ENCODE measurements at places on chromosomes 11 and 22.
A peak's percentile ranks its signal among the peaks of the same experiment; 100 is the strongest.

DNA sequence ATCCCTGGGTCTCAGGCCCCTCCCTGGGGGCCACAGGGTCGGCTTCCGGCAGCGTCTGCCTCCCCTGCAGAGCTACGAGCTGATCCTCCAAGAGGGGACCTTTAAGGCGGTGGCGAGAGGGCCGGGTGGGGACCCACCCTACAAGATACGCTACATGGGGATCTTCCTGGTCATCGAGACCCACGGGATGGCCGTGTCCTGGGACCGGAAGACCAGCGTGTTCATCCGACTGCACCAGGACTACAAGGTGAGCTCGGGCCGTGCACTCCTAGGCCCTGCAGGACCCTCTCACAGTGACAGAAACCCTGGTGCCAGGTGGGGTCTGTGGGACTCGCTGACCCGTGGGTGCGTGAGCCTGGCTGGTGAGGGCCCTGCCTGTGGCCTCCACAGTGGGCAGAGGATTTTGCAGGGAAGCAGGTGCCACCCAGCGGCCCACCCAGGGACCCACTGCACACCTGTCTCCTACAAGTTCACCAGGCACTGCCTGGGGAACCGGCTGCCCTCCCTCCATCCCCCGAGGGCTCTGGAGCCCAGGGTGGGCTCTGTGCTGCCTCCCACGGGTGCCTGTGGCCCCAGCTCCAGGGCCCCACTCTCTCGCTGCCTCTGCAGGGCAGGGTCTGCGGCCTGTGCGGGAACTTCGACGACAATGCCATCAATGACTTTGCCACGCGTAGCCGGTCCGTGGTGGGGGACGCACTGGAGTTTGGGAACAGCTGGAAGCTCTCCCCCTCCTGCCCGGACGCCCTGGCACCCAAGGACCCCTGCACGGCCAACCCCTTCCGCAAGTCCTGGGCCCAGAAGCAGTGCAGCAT, 13.7 kb downstream of the MUC5B start:
- DNase-seq: no peak

DNA sequence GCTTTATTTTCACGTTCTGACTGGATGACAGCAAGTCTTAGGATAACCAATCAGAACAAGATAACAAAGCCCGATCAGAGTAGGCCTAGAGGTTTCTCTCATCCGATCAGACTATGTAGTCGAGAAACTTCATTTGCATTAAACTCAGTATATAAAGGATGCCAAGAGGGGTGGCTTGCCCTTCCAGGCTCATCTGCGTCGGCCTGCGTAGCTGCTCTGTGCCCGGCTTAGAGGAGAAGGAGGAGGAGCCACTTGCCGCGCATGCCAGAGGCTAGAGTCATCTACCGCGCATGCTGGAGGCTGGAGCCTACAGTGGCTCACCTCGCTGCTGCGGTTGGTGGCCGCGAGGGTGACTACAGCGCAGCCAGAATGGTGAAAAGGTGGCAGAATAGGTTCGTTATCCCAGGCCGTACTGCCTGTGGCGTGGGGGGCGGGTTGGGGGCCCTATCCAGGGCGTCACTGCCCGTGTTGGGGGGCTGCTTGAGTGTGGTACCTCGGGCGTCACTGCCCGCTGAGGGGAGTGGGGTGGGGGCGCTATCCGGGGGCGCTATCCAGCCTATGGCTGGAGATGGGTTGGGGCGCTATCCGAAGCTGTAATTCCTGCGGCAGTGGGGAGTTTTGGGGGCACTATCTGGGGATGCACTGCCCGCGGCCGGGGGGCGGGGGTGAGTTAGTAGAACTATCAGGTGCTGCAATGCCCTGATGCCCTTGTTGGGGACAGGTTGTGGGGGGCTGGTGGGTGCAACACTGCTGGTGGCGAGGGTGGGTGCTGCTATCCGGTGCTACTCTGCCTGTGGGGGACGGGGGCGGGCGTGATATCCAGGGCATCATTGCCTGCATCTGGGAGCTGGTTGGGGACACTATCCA, at the start of gene RFPL2:
TSS of gene RFPL2 (minus strand) at position 218 of the 867 bp plus-strand sequence. CDS start 2,622 bp downstream, outside the sequence.
- peak; percentile 86 for DNase-seq

DNA sequence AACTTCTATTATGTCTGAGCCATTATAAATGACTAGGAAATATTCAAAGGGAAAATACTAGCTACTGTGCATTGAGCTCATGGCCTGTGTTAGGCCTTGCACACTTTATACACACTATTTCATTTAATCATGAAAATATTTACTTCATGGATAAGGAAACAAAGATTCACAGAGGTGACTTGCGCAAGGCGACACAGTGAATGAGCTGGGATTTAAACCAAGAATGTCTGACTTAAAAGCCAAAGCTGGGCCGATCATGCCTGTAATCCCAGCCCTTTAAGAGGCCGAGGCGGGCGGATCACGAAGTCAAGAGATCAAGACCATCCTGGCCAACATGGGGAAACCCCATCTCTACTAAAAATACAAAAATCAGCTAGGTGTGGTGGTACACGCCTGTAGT, 231.5 kb downstream of the MIAT start:
- DNase-seq: no peak

DNA sequence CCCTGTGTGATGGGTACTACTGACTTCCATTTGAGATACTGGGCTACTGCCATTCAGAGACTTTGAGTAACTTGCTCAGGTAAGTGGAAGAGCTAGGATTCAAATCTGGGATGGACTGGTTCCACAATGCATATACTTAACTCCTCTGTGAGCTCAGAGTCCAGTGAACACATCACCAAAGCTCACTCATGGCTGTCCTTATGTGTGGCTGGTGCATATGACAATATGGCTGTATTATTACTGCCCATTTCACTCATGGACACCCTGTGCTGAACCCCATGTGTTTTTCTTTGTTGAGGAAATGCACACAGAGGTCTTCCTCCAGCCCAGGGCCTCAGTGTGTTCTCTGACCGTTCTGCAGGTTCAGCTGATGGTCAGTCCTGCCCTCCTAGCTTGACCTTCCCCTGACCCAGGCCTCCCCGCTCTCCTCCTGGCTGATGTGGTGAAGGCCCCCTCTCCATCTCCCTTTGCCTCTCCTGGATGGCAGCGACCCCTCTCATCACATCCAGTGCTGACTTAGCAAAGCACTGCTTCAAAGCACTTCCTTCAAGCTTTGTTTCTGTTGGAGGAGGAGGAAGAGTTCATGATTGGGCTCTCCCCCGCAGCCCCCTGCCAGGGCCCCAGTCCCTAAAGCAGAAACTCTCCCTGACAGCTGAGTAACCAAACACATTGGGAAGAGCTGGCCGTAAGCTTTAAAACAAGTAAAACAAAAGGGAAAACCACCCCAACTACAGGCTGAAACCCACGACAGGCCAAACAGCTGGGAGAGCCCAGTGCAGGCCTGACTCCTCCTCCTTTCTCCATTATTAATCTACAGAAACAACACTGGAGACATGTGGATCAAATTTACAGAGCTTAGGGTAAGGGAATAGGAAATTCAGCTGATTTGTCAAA, 101.2 kb downstream of the NAT10 start:
- no peak for DNase-seq

DNA sequence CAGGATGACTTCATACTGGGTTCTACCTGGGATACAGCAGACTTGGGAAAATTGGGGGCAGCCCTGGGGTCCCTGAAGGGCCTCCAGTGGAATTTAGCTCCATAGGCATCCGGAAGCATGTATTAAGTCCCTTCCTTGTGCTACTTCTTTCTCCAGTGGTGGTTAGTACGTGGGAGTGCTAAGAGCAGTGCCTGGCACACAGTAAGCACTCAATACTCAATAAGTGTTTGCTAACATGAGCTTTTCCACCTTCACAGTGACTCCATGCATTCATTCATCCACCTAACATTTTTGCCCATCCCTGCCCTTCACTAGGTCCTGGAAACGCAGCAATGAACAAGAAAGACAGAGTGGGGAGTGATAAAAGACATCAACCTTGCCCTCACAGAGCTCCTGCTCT, 120.5 kb downstream of the MN1 start:
- DNase-seq: no peak

- DNase-seq: no peak
These were observed 14.0 kb downstream of the KDELR3 start for GRCh38 chr22:38481871-38482332.

DNA sequence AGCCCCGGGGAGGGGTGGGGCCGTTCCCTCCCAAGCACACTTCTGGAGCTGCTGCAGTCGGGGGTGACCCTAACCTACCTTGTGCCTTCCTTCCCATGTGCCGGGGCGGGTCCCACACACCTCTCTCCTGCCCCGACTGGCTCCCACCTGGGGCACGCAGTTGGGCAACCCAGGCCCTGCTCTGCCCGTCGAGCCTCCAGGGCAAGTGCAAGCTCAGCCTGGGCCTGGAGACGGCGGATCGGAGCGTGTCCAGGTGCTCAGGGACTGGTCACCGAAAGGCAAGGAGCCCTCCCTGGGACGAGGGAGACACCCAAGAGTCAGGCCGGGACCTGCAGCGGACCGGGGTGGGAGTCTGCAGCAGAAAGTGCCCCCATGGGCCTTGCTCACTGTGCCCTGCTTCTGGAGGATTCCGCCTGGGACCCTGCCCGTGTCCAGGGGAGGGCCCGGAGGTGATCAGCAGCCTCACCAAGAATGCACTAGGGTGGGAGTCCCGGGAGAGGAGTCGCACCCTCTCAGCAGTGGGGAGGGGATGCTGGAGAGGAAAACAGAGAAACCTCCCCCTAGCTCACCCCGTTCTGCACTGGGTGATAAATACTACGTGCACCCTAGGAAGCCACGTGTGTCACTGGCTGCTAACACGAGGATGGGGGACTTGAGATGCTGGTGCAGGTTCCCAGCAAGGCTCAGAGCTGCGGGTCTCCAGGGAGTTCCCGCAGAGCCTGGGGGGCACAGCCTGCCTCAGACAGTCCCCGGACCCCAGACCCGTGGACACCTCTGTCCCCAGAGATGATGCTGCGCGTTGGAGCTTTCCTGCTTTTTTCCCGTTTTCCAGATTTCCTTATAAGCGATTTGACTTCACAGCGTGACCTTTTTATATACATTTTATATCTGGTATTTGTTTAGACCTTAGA, 5.2 kb upstream of the GATD1 start:
- DNase-seq: no peak

- DNase-seq: no peak
These were observed 2.6 kb downstream of the RCE1 start for GRCh38 chr11:66845876-66846212.

GRCh38 chr11:129410395-129410960, 34.8 kb downstream of the BARX2 start:
- DNase-seq: no peak

DNA sequence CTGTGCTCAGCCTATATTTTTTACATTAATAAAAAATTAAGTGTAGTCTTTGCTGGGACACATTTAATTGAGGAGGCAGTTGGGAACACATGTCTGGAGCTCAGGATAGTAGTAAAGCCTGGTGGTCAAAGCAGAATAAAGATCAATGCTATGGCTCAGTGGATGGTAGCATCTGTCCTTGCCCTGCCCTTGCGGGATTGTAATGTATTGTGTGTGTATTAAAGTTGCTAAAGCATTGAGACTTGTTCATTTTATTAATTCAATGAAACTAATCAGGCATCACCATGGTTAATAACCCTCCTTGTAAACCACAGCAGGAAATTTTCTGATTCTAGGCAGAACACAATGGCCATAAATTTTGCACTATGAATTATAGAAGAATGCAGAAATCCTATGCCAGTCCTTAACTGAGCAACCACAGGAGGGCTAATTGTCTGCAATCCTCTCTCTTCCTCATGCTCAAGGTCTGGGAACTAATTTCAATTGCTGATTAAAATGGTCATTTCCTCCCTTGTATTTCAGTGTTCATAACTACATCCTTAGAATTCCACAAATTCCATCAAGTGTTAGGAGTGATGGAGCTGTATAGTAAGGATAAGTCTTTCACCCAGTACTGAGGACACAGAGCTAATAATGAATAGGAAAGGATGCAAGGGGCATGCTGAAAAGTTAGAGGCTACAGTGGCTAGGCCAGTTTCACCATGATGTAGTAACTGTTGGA, 403.2 kb upstream of the DDI1 start:
- DNase-seq: peak; percentile 8

DNA sequence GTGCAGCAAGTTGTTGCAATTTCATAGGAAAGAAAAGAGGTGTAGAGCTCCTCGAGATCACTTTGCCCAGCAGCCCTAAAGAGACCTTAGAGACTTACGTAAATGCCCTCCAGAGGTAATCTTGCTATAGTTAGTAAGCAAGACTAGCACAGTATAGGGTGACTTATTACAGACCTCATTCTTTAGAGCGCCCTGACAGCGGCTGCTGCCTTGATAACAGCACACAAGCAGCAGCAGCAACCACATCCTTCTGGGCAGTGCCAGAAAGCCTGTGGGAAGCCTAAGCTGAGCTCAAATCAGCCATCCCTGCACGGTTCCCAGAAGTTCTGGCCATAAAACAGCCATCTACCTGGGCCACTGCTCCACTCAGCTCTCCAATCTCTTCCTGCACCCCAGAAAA, 22.6 kb upstream of the OR56B1 start:
- DNase-seq: no peak

DNA sequence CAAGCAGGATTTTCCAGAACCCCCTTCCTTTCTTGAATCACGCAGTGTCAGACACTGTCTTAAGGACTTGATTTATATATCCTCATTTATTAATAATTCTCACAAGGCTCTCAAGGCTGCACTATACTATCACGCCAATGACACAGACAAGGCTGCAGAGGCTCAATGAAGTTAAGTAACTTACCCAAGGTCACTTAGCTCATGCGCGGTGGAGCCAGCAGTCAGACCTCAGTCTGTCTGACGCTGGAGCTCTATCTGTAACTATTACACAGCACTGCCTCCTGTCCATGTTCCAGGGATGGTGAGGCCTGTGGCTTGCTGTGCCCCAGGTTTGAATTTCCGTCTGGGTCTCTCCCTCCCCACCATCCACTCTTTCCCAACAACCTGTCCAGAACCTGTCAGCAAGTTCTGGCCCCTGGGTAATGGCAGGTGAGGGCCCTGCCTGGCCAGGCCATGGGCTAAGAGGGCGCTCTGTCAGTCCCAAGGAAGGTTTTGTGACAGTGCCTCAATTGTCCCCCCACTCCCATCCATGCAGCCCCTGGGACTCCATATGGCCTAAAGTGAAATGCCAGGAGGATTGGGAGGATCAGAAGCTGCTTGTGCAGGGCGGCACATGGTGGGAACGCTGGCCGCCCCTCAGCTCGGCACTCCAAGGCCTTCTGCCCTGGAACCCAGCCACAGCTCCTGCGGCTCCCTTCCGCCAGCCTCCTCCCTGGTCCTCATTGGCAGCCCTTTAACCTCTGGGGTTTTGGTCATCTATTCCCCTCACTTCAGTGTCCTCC, 8.6 kb downstream of the KCNC1 start:
- no peak for DNase-seq

- no peak for DNase-seq
These were observed 3.3 kb downstream of the SERPINH1 start for GRCh38 chr11:75565221-75565814.

Measured in NCI-H146 (cell line).